ENCODE measurements at places on chromosomes 16 and 17. TPM values are rescaled to one million over a fixed set of nuclear protein-coding genes. Genes with fewer than 3 reads are reported as not detected.

DNA sequence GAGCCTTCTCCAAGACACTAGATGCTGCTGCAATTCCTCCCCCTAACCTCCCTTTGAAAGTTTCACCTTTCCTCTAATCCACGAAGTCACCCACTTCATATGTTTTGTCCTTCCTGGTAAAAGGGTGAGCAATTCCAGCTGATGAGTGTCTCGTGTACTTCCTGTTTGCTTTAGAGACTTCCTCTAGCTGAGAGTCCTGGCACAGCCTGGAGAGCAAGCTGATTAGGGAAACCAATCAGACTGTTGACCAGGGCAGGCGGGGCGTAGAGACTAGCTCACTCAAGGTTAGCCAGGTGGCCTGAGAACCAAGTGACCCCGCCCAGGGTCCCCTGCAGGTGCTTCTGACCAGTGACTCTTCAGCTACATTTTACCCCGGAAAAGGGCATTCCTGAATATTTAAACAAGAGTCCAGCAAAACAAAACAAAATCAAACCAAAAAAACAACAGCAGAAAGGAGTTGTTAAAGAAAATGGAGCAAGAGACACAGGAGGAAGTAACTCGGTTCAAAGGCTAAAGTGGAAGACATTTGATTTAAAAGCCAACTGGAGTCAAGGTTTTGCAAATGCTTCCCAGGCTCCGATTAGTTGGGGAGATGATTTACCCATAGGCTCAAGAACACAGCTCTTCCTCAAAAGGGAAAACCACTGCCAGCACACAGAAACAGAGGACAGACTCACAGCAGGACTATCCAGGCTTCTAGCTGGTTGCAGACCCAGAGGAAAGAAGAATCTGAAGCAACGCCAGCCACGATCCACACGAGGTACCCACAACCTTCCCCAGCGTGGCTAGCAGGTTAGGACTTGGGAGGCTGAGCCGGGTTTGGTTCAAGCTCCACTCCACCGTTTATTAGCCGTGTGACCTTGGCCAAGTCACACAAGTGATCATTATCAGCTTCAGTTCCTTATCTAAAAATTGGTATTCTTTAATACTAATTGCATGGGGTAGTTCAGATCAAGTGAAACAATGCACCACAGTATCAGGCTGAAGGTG lies 13.4 kb downstream of the HSPB9 start:
- DNase-seq: peak; percentile 80

GRCh38 chr17:8100111-8100510 lies 12.6 kb upstream of the ALOX12B start:
- no peak for DNase-seq

DNA sequence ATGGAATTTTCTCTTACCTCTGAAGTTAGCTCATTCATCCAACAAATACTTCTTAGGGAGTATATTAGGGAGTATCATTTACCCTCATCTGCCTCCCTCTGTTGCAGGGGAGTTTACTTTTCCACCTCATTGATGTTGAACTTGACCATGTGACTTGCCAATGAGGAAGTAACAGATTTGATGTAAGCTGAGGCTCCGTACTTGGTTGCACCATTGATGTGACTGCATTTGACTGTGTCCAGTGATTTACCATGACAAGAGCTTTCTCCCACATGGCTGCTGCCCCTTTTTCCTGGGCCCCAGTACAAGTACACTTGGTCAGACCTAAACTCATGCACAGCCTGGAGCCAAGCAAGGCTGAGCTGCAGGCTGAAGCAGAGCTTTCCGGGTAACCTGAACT lies 81.6 kb upstream of the HS3ST2 start:
- DNase-seq: no peak

- no peak for DNase-seq
These were observed 363.7 kb upstream of the SOX9 start for GRCh38 chr17:71757156-71757555.

- DNase-seq: peak; percentile 69
These were observed 19.6 kb upstream of the KANSL1 start for GRCh38 chr17:46212634-46213435.

DNA sequence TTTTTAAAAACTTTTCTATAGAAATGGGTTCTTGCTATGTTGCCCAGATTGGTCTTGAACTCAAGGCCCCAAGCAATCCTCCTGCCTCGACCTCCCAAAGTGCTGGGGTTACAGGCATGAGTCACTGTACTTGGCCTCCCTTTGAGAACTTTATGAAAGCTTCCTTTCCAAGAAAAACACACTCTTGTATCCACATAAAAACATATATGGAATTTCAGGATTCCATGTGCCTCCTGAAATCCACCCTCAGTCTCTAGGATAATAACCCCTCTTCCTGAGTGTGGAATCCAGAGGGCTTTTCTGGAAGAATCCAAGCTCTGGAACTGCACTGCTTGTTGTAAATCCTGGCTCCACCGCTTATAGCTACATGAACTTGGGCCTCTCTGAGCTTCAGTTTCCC lies 53.2 kb upstream of the MRTFB start:
- no peak for DNase-seq

DNA sequence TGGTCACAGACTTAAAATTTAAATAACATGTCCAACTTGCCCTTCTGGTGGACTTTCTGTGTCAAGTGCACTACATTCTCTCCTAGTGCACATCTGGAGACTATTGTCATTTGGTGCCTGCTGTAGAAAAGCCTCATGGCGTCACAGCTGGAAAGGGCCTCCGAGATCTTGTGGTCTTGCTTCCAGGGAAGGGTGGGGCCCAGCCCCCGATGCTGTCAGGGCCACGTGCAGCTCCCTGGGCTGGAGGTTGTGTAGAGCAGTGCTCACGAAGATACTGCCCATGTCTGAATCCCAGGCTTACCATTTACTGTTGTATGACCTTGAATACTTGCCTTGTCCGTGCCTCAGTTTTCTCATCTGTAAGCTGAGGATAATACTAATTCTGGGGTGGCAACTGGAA lies 6.8 kb upstream of the MPRIP start:
- no peak for DNase-seq

DNA sequence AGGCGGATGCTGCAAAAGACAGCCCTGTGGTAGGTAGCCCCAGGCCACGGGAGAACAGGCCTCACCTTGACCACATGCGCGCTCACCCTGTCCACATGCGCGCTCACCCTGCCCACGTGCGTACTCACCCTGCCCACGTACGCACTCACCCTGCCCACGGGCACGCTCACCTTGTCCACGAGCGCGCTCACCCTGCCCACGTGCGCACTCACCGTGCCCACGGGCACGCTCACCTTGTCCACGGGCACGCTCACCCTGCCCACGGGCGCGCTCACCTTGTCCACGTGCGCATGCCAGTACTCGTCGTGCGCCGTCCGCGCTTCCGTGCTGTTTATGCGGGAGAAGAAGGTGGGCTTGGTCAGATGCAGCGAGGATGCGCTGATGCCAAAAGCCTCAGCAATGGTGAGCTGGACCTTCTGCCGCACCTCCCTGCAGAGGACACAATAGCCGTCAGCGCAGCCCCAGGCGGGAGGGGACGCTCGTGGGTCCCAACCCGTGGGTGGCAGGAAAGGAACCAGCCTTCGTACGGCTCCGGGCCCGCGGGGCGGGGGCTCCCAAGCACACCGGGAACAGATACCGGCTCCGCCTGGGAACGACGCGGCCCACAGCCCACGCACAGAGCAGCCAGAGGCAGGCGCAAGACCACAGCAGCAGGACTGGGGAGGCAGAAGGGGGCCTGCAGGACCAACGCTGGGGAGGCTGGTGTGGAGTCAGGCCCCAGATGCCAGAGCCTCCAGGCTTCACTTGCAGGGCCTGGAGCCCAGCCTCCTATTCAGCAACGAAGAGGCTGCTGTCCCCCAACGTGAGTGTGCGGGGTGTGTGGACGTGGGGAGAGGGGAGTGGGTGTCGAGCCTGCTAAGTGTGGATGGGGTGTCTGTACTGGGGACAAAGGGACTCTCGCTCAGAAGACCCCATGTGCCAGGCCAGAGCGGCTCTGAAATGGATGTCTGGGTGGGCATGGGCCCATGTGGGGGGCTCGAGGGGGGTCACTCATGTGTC lies 14.2 kb upstream of the HEXD start:
- DNase-seq: no peak

- no peak for DNase-seq
These were observed 72.8 kb downstream of the WIPI1 start for GRCh38 chr17:68384471-68384870.

- no peak for DNase-seq
These were observed 49.6 kb downstream of the MRC2 start for GRCh38 chr17:62676952-62677596.

GRCh38 chr17:49187301-49187700 lies 23.1 kb downstream of the GNGT2 start:
- DNase-seq: no peak

DNA sequence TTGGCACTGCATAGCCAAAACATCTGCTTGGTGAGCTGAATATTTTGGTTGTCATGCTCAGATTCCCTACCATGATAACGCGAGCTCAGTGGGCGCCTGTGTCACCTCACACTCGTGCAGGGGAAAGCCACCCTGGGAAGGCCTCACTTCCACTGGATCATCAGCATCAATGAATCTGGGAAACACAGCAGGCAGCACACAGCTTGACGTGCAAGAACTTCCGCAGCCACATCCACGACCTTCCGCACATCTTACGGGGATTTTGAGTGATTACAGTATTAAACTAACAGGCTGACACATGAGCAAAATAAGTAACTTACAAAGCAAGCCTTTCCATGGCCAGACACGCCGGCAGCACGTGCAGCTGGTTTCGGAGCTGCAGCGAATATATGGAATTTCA lies 54.7 kb upstream of the FOXF1 start:
- DNase-seq: no peak

- DNase-seq: no peak
These were observed 238.0 kb downstream of the SNX29 start for GRCh38 chr16:12214509-12214908.

- peak; percentile 89 for DNase-seq
These were observed at the start of gene CARHSP1 for GRCh38 chr16:8868416-8869211. Gene CARHSP1, minus strand, starts transcription at chr16:8869006. Its CDS starts 9,678 bp downstream, at chr16:8859328.

GRCh38 chr17:45828582-45829133 lies 16.0 kb upstream of the SPPL2C start:
- DNase-seq: no peak

DNA sequence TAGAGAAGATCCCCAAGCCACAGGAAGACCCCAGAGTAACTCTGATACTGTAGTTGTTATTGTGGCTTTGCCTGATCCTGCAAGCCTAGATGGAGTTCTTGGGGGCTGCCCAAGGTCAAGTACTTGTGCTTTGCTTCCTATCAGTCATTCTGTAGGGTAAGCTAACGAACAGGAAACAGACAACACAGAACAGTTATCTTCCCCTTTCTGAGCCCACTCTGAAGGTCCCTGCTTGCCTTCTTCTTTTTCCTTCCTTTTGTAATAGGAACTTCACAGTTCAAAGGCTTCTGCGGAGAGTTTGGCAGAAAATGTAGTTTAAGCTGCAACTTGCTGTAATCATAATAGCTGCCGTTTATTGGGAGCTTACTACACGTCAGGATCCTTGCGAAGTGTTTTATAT lies 494.1 kb upstream of the ERCC4 start:
- no peak for DNase-seq

DNA sequence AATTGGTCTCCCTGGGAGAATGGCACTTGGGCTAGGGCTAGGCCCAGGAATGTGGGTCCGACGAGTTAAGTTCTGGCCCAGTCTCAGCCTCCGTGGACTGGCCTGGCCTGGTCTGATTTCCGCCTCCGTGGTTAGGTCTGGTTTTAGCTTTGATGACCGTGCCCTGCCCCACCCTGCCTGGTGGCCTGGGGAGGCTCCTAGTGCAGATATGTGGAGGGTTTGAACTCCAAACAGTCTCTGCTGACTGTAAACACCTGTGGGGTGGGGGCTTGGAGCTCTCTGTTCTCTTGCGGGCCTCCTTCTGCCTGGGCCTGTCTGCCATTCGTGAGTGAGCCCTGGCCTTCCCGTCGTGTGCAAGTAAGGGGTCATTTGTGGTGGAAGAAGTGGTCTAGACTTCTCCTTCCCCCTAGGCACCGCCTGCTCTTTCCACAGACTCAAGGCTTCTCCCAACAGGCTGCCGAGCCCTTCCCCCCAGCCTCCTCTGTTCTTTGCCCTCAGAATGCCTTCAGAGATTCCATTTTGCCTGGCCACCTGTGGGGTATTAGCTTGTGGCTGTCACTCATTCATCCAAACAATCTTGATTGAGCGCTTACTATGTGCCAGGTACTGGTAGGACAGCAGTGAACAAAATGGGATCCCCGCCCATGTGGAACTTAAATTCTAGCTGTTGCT lies 1.6 kb downstream of the ATP6V0C start:
- DNase-seq: peak; percentile 42

DNA sequence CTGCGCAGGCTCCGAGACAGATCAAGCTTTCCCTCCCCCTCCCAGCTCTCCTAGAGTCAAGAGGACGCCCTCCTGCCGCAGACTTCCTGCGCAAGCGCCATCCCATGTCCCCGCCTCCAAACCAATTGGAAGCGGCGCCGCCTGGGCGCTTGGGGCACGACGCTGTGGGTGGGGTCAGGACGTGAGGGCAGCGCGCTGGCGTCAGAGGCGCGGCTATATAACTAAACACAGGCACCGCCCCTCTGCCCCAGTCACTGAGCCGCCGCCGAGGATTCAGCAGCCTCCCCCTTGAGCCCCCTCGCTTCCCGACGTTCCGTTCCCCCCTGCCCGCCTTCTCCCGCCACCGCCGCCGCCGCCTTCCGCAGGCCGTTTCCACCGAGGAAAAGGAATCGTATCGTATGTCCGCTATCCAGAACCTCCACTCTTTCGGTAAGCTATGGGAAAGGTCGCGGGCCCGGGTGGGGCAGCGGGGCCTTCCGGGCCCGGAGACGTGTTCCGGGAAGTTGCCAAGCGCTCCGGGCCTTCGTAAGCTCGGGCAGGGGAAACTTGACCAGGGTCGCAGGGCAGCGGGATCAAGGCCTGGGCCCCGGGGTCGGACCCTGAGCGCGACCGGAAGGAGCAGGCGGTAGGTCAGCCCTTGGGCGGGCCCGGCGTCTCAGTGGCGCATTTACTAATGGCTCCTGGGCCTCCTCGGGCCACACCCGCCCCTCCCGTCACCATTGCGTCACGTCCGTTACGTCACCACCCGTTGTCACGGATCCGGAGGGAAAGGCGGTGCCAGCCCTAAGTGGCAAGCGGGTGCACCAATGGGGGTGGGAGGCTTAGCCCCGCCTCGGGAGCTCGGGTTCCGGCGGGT lies at the start of gene EIF1:
Gene EIF1, plus strand, starts transcription at position 245 of the 856 bp plus-strand sequence. Its CDS starts 154 bp downstream, at position 399.
- peak; percentile 100 for DNase-seq

DNA sequence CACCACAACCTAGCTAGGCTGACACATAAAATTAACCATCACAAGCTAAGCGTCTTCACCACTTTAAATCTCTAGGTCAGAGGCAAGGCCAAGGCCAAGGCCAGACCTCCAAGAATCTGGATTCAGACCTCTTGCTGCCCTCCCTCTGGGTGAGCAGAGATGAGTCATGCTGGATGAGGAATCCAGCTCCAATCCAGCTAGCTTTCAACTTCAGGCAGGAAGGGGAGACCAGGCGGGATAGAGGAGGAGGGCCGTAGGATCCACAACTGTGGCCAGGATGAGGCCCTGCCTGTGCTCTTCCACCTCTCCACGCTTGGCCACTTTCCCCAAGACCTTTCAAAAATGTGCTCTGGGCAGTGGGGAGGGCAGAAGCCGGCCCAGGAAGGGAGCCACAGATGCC lies 14.7 kb downstream of the LRRC75A start:
- peak; percentile 64 for DNase-seq

- DNase-seq: no peak
These were observed 24.5 kb downstream of the TBX2 start for GRCh38 chr17:61423967-61424649.

Gene FA2H
- total RNA-seq: 0.31 TPM

Gene CX3CL1
- 23.2 TPM for total RNA-seq

Gene SLC5A10
- 0.27 TPM for total RNA-seq

Gene HSPB9
- 0.24 TPM for total RNA-seq

Gene KRT16
- 1.1 TPM for total RNA-seq

Gene CEP112
- 18.9 TPM for total RNA-seq

Gene CMTM2
- 0.62 TPM for total RNA-seq

Gene KIF22
- 22.1 TPM for total RNA-seq
